Smooth muscle cell of trachea (primary cell): ENCODE measurements at places on chromosomes 16 and 17. TPM values are rescaled to one million over a fixed set of nuclear protein-coding genes. Genes with fewer than 3 reads are reported as not detected.

Gene GPRC5C
- 2.3 and 4.8 TPM in 2 replicates for total RNA-seq

Gene GPR139
- total RNA-seq, result not detected in 2 replicates

Gene GRAP
- 0.15 and 0.33 TPM in 2 replicates for total RNA-seq

Gene GP1BA
- total RNA-seq, result not detected in 2 replicates

Gene NME1
- total RNA-seq, result 56.2 and 212 TPM in 2 replicates

Gene NUDT7
- total RNA-seq, result 9.6 and 10.6 TPM in 2 replicates

Gene C16orf54
- total RNA-seq, result not detected in 2 replicates

Gene ARHGAP44
- 1.2 TPM in 2 replicates for total RNA-seq

Gene SLC25A19
- 5.3 and 5.5 TPM in 2 replicates for total RNA-seq

Gene PPM1E
- 0.17 TPM in 1 of 2 replicates, not detected in the other for total RNA-seq

Gene SGCA
- 0.73 and 3.3 TPM in 2 replicates for total RNA-seq

Gene PPY
- not detected in 2 replicates for total RNA-seq

Gene LDAF1
- total RNA-seq, result 73.7 and 90.3 TPM in 2 replicates

Gene SOST
- total RNA-seq, result not detected in 2 replicates

Gene VWA3A
- total RNA-seq, result not detected in 2 replicates

Gene CORO1A
- 0.50 and 2.6 TPM in 2 replicates for total RNA-seq

Gene C16orf87
- total RNA-seq, result 6.3 and 7.1 TPM in 2 replicates

Gene CTRB2
- total RNA-seq, result not detected in 2 replicates

Gene NEUROD2
- total RNA-seq, result not detected in 2 replicates
